CD4-positive, alpha-beta T cell treated with Interferon alpha-2 for 1 hour (primary cell): ENCODE measurements at places on chromosomes 2 and 18.

GRCh38 chr18:23487738-23488570 lies 15.4 kb upstream of the RMC1 start:
- peak; percentile 54 for DNase-seq

DNA sequence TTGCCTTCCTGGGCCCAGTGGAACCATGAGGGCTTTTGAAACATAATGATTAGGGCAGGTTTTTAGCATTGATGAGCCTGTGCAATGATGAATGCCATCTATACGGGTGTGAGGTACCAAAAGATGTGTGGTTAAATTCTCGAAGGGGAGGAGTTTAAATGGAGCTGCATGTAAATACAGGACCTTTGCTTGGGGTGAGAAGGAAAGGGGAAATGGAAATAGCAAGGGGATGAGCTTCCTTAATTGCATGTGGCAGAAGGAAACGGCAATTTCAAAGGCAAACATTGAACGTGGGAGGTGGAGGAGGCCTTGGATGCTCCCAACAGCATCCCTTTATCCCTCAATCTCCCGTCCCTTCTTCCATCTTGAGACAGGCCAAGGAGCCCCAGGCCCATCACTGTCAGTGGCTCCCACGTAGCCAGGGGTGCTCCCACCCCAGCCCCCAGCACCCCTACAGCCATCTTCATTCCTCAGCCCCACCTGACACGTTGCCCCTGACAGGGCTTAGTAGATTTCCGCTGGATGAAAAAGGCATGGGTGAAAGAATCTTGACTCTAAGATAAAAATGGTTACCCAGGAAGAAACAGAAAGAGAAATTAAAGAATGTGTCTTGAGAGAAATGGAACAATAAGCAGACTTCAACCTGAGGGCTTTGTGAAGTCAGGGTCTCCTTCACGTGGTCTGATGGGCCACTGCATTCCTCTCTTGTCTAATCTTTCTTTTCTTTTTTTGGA lies 32.5 kb downstream of the INPP5D start:
- DNase-seq: no peak

GRCh38 chr18:74784752-74785151 lies 187.1 kb downstream of the ZNF407 start:
- no peak for DNase-seq

DNA sequence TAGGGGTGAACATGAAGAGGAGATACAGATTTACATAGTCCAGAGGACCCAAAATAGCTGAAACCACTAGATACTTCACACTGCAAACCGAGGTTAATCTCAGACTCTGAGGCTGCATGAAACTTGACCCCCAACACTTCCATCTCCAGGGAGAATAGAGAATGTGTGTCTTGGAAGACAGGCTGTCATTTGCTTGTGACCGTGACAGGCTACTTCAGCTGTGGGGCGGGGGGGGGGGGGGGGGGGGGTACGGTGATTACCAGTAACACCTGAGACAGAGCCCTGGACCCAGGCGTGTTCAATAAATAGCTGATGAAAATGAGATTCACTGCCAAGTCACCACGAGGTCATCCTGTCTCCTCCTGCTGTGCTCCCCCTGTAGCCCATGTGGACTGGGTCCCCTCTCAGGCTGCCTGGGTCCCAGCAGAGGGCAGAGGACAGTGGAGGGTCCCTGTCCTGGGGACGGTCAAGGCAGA lies 5.7 kb upstream of the KLHL29 start:
- DNase-seq: no peak

DNA sequence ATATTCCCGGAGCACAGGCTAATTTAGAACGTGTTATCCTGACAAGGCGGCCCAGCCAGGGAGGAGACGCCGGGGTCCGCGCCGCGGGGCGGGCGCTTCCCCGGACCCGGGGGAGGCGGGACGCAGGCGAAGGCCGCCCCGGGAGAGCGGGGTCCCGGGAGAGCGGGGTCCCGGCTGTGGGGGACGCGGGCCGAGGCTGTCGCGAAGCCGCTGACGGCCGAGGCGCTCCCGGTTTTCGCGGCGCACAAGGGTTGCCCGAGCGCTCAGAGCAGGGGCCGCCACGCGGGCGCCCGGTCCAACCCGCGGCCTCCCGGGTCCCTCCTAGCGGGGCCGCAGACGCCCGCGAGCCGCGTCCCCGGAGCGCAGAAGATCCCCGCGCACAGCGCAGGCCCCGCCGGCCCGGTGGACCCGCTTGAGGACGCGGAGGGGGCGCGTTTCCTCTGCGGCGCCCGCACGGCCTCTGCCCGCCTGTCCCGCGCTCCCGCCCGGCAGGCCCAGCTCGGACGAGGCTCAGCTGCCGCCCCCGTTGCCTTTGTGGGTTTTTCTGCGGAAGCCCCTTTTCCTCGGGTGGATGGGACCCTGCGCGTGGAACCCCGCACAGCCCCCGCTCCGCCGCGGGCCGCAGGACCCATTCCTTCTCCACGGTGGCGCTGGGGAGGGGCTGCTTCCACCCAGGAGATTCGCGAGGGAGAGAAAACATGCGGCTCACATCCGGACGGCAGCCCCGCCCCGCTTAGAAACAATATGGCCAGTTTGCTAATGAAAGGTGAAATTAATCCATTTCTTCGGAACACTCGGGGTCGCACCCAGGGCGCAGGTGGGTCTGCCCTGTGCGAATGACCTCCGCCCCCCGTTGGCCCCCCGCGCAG lies 9.6 kb upstream of the KCNG2 start:
- DNase-seq: no peak

- no peak for DNase-seq
Observed at GRCh38 chr2:154637456-154637855, 61.0 kb upstream of the KCNJ3 start.

DNA sequence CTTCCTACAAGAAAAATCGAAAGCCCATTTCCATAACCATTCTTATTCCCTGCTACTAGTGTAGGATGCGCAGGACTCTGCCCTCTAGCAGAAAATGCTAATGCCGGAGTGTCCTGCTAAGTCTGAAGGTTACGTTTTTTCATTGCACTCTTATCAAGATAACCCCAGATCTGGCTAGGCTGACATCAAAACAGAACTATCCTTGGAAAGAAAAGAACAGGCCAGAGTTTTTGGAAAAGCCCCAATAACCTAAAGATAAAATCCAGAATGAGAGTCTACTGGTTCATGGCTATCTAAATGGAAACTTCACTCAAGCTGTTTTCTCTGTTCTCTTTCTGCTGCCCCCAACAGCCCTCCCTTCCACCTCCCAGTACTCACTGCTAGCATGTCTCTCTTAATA lies 913 bp downstream of the RNF152 start:
- no peak for DNase-seq
